ENCODE measurements at places on chromosomes 6 and 20.
A peak's percentile ranks its signal among the peaks of the same experiment; 100 is the strongest.

- H3K4me3 ChIP-seq, result no peak overlapping the region
- H3K27me3 ChIP-seq, result no peaks in the 10 kb centered on the region
- peak overlapping the region; percentile 2 for H3K27ac ChIP-seq
- peaks cover 49% of the 10 kb centered on the region for H3K4me1 ChIP-seq
- DNase-seq, result no peak
These were observed 215.2 kb downstream of the LAMA2 start for GRCh38 chr6:129098061-129098553.

DNA sequence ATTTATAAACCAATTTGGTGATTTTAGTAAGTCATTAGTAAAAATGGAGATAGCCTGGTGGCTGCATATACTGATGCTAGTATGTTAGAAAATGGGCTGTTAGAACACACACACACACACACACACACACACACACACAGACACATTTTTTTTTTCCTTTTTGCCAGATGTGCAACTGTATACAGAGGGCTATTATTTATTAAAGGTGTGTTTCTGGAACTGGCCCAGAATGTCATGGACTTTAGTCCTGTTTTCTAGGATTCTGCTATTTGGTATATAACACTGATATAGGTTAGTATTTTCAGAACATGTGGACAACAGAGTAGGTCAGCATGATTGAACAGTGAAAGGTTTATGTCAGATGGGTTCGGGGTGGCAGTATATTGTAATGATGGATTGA, 12.4 kb downstream of the MYO6 start:
- no peak for DNase-seq
- no peak overlapping the region for H3K27ac ChIP-seq
- no peaks in the 10 kb centered on the region for H3K27me3 ChIP-seq
- H3K4me1 ChIP-seq, result no peaks in the 10 kb centered on the region
- no peak overlapping the region for H3K4me3 ChIP-seq

DNA sequence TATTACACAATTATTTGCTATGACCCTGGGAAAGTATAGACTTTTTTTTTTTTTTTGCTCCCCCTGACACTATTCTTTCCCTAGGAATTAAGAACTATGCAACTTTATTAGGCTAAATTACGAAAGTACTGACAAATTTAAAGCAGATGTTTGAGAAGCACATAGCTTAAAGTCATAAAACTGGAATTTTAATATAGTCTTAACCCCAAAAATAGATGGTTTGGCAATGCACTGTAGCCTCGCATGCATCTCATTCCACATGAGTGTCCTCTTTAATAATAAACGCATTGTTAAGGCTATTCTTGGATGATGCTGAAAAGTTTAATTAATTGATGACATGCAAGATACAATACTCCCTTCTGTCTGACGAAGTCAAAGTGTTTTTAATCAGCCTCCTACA, 49.3 kb downstream of the TBC1D7 start:
- no peaks in the 10 kb centered on the region for H3K4me1 ChIP-seq
- no peak overlapping the region for H3K27ac ChIP-seq
- H3K36me3 ChIP-seq, result peaks cover 49% of the 10 kb centered on the region
- H3K4me3 ChIP-seq, result no peak overlapping the region
- DNase-seq, result no peak
- no peaks in the 10 kb centered on the region for H3K27me3 ChIP-seq

- no peaks in the 10 kb centered on the region for H3K36me3 ChIP-seq
- no peaks in the 10 kb centered on the region for H3K4me1 ChIP-seq
- DNase-seq, result no peak
- no peaks in the 10 kb centered on the region for H3K27me3 ChIP-seq
These were observed 77.5 kb upstream of the NT5E start for GRCh38 chr6:85372188-85372914.

DNA sequence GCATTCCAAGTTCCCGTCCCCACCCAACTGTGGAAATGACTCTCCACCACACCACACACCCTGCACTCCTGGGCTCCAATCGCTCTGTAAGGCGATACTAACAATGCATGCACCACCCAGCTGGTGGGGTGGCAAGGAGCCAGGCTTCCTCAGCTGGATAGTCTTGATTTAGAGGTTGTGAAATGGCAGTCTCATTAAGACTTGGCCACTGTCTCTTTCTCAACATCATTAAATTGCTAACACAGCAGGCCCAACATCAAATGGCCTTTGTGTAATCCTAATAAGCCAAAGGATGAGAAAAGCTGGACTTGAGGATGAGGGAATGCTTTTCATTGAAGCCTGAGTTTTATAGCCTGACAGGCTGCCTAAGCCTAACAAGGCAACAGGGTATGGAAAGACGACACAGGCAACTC, 223.7 kb downstream of the GMDS start:
- H3K27me3 ChIP-seq, result no peaks in the 10 kb centered on the region
- H3K36me3 ChIP-seq, result no peaks in the 10 kb centered on the region
- H3K4me1 ChIP-seq, result no peaks in the 10 kb centered on the region
- H3K4me3 ChIP-seq, result no peak overlapping the region
- no peak overlapping the region for H3K27ac ChIP-seq
